Pulmonary artery endothelial cell (primary cell): ENCODE measurements at places on chromosomes 6 and 20.

- no peak for DNase-seq
Observed at GRCh38 chr6:5142915-5143314, 57.8 kb downstream of the PPP1R3G start.

DNA sequence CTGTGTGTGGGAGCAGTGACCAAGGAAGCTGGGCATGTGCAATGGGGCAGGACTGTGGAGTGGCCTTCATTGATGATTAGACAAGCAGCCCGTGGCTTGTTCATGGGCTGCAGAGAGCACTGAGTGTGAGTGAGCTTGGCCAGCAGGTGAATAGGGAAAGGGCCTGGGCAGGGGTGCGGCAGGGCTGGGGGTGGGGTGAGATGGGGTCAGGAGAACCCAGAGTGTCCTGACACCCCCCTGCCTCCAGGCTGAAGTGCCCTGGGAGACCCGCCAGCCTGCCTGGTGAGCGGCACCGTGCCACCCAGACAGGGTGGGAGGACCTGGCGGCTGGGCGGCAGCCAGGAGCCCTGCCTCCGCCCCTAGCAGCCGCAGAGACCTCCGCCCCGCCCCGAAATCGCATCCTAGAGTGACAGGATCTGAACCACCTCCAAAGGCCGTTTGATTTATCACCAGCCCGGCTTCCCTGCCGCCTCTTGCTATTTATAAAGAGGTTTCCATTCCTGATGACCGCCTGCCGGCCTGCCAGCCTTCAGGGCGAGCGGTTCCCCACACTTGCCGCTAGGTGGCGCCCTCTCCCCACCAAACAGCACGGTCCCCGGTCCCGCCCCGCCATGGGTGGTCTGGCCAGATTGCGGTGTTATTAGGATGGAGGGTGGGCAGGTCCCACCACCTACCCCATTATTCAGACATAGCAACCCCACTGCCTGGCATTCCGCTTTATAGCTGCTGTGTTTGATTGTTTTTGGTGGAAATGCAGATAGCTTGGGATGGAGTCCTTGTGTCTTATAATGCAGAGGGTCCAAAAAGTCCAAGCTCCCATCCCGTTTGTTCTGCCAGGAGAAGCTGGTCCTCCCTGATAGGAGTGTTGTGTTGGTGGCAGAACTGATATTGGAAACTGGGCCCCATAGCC is 3.5 kb downstream of the MYLK2 start:
- no peak for DNase-seq

DNA sequence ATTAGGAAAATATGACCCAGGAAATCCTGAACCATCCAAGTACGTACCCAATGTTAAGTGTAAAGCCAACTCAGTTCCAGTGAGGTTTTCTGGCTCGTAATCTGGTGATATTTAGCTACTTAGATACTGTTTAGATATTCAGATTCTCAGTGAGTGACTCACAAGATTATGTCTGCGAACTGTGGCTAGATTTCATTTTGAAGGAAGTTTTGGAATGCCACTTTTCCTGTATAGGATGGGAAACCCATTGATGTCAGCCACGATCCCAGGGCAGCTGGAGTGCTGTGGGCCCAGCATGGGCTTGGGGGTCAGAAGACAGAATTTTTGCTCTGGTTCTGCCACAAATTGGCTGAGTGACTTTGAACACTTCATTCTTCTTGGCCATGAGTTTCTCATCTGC is 76.3 kb downstream of the TMEM170B start:
- peak; percentile 96 for DNase-seq

- no peak for DNase-seq
Observed at GRCh38 chr20:8153281-8153908, 21.3 kb downstream of the PLCB1 start.

DNA sequence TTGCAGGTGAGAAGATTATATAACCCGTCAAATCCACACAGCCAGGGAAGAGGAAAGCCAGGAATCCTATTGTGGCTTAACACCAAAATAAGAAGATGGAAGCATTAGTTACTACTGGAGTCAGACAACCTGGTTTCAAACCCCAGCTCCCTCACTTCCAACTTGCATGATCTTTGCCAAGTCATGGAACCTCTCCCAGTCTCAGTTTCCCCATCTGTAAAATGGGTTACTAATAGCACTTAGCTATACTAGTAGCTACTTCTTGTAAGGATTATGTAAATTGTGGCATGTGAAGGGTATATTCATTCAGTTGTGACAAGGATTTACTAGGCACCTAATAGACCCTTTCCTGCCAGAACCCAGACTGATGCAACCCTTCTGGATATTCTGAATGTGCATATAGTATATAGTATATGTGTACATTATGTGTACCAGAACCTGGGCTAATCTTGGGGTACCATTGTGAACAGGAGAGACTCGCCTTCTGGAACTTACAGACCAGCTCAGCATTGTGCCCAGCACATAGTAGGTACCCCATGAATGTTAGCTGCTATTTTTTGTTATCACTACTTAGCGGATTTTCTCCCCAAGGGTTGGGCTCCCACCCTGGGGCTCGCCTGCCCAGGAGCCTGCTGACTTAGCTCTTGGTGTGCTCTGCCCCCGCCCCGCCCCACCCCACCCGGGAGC is 50.3 kb downstream of the JPH2 start:
- no peak for DNase-seq

- no peak for DNase-seq
Observed at GRCh38 chr6:11826779-11827178, 48.2 kb upstream of the ADTRP start.

DNA sequence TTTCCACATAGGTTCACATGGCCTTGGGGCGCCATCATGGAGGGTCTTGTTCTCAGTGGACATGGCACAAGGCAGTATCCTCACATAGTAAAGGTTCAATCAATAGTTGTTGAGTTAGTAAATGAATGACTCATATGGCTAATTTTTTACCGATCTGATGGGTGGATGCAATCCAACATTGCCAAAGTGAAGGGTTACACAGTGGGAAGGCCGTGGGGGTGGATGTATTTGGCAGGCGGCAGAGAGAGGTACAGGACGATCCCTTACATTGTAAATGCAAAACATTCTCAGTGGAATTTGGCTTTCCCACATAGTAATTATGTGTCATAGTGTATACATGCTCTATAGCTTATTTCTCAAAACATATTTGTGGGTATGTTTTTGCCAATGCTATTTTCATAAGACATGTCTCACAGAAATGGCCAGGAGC is 21.0 kb upstream of the PDE7B start:
- no peak for DNase-seq

DNA sequence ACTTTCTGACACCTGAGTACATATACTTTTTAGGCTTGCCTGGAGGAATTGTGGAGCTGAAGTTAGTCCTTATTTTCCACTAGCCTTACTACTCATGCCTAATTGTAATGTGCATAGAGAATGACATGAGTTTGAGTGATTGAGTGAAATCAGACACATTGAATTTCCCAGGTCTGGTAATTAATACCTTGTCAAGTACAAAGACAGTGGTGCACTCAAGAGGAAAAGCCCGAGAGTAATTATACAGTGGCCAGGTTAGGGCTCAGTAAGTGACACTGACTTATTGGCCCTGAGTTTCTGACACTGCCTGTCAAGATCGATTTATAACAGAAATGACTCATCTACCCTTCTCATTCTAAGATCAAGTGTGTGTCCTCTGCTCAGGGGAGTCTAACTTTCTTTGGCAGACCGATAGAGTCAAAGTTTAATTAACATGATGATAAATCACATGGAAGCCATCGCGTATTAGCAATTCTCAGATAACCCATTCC is 288.3 kb downstream of the TPBG start:
- DNase-seq, result no peak

GRCh38 chr6:55518529-55519060 is 60.4 kb downstream of the HMGCLL1 start:
- no peak for DNase-seq

DNA sequence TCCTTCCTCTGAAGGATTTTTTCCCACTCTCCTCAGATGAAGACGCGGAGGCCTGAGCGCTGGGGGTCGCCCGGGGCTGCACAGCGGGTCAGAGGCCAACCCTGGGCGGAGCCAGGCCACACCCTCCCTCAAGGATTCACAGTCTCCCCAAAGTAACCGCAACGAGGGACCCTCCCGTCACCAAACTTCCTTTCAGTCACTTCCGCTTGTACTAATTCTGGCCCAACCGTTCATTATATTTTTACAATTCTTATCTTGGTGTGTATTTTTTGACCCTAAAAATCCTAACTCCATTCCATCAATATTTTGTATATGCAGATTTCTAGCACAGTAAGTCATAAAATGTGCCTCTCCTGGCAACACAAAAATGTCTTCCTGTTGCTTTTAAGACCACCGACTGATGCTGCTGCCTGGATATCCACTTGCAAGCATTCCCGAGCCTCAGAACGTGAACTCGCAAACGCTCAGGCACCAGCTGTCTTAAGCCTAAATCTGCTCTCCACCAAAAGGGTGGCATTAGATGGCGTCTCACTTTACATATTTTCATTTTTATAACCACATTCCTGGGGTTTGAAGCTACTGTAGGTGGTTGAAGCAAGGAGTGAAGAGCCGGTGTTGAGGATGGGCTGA is 128.0 kb downstream of the DLL1 start:
- DNase-seq, result no peak

- DNase-seq, result no peak
Observed at GRCh38 chr6:82740072-82740471, 325.6 kb downstream of the UBE3D start.

DNA sequence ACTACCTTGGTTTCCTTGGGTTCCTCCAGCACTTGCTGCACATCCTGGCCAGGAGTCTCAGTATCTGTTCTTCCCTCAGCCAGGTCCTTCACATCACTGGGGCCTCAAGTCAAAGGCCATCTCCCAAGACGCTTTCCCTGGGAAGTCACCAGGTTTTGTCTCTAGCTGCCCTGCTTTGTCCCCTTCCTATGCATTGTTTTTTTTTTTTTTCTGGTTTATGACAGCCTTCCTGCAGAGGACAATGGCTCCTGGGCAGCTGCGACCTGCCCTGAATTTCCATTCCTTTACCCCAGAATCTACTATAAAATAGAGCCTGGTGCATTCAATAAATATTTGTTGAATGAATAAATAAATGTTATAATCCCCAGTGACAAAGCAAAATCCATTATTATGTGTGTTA is 687.3 kb downstream of the QKI start:
- DNase-seq, result no peak

GRCh38 chr20:1663917-1664316 is 6.3 kb upstream of the SIRPG start:
- DNase-seq, result no peak

- DNase-seq, result no peak
Observed at GRCh38 chr6:827431-827830, 134.5 kb upstream of the EXOC2 start.

DNA sequence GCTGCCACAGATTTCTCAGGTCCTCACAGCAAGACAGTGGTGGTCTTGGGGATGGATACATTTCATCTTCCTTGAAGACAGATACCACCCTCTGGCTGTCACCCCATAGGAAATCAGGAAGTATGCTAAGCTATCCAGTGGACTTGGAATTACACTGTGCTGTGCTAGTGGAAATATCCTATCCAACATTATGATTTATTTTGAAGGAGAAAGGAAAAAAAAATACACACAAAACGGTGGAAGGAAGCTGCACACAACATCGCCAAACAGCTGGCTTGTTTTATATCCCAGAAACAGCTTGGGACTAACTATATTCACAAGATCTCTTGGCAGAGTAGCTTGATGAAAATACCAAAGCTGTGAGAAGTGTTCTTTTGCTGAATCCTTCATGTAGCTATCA is 257.6 kb downstream of the LAMA2 start:
- no peak for DNase-seq

GRCh38 chr6:120410586-120410985 is 923.7 kb downstream of the TBC1D32 start:
- no peak for DNase-seq

GRCh38 chr20:36573798-36574365 is 485 bp downstream of the TGIF2 start:
- DNase-seq, result no peak

DNA sequence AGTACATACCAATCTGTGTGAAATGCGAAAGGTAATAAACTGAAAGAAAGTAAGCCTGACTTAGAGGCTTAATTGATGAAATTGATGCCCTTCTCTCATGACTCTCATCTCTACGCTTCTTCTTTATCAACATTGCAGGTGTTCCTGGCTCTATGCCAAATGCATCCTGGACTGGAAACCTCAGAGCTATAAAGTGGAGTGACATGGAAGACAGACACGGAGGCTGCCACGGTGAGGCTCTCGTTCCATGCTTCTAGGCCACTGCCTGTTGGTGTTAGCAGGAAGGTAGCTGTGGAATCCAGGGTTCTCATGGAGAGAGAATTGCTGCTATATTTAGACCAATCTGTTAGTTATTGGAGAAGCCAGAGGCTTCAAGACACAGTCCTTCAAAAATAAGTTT is 73.2 kb downstream of the C6orf52 start:
- no peak for DNase-seq

GRCh38 chr20:53413186-53413631 is 180.4 kb downstream of the ZNF217 start:
- no peak for DNase-seq

GRCh38 chr6:161057103-161058091 is 65.8 kb downstream of the MAP3K4 start:
- no peak for DNase-seq

DNA sequence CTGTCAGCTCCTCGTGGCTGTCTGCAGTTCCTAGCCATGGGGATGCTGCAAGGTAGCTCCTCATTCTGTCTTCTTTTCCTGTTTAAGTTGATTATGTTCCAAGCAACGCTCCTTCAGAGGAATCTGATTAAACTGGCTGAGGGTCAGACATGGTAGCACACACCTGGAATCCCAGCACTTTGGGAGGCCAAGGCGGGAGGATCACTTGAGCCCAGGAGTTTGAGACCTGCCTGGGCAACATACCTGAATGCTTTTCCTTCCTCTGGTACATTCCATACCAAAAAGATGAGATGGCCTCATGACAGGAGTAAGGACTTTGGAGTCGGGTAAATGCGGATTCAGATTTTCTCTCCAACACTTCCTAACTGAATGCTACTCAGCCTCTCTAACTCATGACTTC is 246.8 kb upstream of the JARID2 start:
- no peak for DNase-seq

- DNase-seq, result no peak
Observed at GRCh38 chr6:165825256-165825815, 162.3 kb upstream of the PDE10A start.

DNA sequence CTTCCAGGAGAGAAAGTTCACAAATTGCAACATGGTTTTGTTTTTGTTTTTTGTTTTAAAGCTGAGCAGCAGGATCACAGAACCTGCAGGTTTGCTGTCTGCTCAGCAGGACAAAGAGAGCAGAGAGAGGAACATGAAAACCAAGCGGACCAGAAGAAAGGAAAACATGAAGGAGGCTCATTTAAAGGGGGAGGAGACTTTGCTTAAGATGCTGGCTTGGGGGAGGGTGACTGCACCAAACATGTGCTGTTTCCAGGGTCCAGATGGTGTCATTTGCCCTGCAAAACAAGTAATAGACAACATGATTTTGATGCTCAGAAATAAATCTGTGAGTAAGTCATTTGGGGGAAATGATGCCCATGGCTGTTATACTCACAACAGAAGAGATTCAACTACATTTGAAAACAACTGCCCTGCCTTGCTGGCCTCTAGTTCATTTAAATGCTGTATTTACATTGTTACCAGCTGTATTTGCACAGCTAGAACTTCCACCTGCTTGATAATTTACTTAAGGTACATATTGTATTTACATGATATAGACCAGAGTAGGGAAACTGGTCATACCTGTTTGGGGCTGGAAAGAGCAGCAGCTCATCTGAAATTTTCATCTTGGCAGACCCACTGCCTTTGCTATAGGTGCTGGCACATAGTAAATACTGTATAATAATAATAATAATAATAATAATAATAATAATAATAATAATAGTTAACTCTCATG is 32.2 kb upstream of the CHD6 start:
- DNase-seq, result no peak

GRCh38 chr6:67680297-67680932 is 954.7 kb upstream of the ADGRB3 start:
- DNase-seq, result no peak
